IPS DF 19.7 (cell line): ENCODE measurements at places on chromosomes 5 and 9.

GRCh38 chr5:77957931-77958521 lies 181.9 kb upstream of the TBCA start:
- DNase-seq, result no peak

- no peak for DNase-seq
These were observed 178.7 kb upstream of the SGCD start for GRCh38 chr5:156148301-156148700.

GRCh38 chr5:36041537-36041845 lies 25.2 kb downstream of the UGT3A2 start:
- DNase-seq, result peak; percentile 28

GRCh38 chr5:317086-317811 lies 4.3 kb upstream of the AHRR start:
- DNase-seq, result peak; percentile 23

DNA sequence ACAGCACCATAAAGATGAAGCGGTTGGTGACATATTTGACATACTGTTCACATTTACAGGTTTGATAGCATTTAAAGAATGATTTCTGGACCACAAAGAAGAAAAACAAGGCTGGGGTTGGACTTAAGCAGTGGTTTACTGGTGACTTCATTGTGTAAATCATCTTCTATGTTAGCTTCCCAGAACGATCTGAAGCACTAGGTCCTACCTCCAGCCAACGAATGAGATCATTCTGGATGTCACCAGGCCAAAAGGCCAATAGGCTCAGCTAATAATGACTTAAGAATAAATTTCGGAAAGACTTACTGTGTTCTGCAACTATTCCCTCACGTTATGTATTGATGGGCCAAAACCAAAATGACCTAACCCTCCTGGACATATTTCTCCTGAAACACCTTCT lies 675.3 kb upstream of the CCNG1 start:
- DNase-seq, result no peak

DNA sequence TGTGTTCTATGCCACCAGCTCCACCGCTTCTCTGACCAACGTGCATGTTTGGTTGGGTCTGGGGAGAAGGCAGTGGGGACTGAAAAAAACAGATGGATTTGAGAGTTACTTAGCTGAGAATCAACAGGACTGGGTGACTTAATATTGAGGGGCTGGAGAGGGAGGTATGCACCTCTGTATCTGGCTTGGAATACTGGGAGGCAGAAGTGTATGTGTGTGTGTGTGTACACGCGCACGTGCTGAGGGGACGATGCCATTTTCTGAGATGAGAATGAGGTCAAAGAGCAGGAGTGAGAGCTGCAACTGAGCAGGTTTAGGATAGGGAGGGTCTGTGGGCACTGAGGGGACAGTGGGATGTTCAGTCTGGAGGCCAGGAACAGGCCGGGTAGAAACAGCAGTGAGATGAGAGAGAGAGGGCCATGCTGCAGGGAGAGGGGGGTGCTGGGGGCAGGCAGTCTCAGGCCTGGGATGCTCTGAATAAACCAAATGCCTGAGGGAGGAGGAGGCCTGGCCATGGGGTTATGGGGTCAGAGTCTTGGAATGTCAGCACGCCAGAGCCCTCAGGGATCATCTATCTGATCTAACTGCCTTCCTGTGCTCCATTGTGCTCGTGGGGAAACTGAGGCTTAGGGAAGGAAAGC lies 14.0 kb downstream of the PDGFRB start:
- DNase-seq, result no peak

DNA sequence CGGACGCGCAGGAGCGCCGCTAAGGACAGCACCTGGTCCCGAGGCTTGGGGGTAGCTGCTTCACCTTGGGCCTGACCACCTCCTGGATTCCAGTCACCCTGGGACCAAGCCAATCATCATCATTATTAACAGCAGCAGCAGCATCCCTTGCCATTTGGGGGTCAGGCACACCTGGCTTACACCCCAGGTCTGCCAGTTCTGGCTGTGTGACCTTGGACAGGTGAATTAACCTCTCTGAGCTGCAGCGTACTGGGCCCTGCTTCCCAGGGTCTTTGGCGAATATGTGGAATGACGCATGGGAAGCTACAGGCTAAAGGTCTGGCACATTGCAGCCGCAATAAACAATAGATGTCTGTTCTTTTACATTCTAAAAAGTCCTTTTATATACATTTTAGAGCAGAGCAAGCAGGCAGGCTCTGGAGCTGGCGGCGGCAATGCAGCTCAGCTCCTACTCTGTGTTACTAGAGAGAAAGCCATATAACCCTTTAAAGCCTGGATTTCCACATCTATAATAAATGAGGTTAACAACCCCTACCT lies 97.8 kb upstream of the CPLX2 start:
- no peak for DNase-seq

DNA sequence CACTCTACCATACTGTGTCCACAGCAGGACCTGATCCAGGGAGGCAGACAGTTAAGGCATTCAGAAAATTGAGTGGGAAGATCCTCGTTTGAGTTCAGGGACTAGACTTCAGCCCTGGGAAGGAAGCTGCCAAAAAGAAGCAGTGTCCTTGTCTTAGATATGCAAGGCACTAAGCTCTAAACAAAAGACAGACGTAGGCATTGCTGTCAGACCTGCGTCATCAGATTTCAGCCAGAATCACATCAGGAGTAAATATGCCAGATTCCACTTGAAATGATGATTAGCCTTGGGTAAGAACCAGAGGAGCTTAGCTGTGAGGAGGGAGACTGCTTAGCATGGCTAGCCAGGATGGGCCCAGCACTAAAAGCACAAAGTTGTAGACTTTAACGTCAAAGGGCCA lies 56.7 kb downstream of the MAMDC2 start:
- DNase-seq, result no peak

DNA sequence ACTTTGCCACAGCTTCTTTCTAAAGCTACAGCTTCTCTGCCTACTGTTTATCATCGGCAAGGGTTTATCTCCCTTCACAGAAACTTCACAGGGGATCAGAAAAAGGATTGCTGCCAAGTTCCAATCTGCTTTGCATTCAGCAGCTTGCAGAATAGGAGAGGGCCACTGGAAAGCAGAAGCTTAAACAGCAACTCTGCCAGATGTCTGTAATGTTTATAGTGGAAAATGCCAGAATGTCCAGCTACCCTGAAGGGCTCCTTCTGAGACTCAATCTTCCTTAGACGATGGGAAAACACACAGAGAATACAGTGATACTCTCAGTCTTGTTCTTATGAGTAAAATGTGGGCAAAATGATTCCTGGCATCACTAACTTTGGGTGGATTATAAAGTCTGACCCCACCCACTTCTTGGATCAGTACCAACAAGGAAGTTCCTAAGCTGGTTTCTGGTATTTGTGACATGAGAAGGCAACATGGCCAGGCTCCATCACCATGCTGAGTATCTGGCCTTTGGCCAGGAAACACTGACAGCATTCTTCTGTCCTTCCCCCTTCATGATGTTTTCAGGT lies 19.0 kb downstream of the STOM start:
- DNase-seq, result no peak

DNA sequence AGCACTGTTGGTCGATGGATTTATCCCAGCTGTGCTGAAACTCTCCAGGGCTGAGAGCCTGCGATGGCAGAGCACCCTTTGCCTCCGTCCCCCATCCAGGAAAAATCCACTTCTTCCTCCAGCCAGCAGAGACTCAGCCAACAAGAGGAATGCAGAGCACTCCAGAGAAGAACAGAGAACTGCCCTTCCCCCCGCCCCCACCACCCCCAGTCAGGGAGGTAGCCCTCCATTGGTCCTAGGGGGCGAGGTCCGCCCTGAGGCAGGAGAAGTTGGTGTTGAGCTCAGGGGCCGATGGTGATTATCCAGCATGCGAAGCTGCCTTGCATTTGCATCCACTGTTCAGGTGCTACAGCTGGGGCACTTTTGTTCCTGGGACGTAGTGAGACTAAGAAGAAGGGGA lies 9.0 kb downstream of the TLX3 start:
- DNase-seq, result no peak

DNA sequence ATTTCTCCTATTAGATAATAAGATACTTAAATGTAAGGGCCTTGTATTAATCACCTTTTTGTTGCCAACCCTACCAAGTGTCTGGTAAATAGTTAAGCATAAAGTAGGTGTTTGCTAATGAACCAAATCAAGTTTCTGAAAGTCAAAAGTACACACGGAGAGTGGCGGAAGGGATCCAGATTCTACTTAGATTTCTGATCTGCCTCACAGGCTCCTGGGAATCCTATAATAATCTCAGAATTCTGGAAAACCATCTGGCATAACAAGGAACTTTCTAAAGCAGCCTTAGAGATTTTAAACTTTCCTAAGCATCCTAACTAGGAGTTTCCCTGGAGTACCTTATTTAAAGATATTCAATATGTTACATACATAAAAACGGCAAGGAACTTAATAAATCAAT lies 363.2 kb upstream of the SMC2 start:
- DNase-seq, result no peak

DNA sequence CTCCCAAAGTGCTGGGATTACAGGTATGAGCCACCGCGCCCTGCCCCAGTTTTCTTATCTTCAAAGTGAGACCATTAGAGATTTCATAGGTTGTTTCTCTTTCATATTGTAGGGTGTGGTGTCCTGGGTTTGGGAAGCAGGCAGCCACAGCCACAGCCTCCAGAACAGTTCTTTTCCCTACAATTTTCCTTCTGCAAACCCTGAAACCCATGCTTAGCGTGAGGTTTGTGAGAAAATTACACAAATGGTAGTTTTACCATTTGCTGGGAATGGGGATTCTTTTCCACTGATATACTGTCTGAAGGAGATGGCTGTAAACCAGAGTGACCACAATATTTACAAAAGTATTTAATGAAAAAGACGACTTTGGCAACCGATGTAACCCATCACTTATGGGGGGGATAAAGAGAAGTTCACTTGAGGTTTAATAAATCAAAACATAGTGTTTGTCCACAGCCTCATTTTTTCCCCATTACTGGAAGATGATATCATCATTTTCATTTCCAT lies 26.7 kb upstream of the ECM2 start:
- DNase-seq, result no peak

DNA sequence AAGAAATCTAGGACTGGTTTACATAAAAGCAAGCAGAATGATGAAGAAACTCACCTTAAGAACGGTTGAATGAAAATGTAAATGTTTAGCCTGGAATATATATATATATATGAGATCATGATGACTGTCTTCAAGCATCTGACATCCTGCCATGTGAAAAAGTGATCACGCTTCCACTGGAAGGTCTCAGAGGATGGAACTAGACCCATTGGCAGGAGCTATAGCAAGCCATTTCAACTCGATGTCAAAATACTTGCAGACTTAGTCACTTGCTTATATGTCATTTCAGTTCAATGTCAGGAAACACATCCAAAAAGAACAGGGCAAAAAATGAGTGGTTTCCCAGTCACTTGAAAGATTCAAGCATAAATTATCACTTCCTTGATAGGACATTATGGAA lies 22.2 kb upstream of the TMEM161B start:
- no peak for DNase-seq

GRCh38 chr5:116159006-116159405 lies 74.2 kb downstream of the COMMD10 start:
- DNase-seq, result no peak

DNA sequence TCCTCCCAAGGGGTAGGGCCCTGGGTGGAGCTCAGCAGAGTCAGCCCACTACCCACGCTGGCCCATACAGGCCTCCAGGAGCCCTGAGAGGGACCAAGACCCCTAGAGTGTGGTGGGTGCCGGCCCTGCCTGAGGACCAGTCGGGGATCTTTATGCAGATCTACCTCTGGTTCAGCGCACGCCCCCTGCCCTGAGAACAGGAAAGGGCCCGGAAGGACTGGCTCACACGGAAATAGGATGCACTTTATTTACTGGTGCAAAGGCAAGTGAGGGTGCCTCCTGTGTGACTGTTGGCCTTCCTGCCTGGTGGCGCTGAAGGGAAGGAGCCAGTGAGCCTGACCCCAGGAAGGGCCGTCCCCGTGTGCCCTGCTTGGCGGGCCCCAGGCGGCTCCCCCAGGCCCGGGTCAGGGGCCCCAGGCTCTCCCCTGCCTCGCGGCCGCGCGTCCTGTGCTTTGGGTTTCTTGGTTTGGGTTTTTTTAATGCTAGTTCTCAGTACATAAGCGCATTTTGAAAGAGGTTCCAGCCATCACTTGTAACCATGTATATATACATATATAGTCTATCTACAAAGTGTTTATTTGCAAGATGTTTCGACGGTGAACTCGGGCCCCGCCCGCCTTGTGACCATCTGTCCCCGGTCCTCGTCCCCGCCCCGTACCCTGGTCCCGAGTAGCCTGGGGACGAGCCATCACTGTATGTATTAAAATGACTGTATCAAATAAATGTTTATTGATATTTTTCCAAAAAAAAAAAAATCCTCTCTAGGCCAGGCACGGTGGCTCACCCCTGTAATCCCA lies 76.4 kb upstream of the ROR2 start:
- DNase-seq, result no peak

DNA sequence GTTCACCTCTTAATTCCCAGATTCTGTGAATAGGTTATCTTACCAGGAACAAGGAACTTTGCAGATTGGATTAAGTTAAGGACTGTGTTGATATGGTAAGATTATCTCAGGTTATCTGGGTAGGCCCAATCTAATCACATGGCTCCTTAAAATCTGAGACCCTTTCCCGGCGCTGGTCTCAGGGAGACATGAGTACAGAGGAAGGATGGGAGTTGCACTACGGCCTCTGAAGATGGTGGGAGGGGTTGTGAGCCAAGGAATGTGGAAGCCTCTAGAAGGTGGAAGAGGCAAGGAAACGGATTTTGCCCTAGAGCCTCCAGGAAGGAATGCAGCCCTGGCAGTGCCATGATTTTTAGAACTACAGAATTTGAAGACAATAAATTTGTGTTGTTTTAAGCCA lies 95.1 kb downstream of the AK8 start:
- no peak for DNase-seq
